GM19239 (cell line): ENCODE measurements at places on chromosomes 2 and 18.

DNA sequence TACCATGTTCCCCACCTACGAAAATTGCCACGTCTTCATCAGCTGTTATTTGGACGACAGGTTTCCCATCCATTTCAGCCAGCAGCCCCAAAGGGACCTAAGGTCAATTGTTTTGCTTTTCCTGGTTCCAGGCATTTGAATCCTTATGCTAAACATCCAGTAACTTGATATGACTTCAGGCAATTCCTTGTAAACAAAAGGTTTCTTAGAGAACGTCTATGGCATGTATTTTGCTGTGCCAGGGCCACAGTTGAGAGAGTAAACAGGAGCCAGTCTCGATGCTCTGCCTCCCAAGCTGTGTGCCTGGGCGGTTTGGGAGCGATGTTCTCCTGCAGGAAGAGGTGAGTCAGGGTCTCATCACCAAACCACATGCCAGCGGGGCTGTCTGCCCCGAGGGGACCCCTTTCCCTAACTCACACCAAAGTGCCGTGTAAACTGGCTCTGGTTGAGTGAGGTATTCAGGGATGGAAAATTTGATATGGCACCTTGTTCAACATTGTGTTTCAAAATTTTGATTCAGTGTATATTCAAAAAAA lies 12.9 kb upstream of the MC5R start:
- DNase-seq, result no peak

- no peak for DNase-seq
Measured at GRCh38 chr18:35983818-35984217, 11.3 kb downstream of the RMP24 start.

DNA sequence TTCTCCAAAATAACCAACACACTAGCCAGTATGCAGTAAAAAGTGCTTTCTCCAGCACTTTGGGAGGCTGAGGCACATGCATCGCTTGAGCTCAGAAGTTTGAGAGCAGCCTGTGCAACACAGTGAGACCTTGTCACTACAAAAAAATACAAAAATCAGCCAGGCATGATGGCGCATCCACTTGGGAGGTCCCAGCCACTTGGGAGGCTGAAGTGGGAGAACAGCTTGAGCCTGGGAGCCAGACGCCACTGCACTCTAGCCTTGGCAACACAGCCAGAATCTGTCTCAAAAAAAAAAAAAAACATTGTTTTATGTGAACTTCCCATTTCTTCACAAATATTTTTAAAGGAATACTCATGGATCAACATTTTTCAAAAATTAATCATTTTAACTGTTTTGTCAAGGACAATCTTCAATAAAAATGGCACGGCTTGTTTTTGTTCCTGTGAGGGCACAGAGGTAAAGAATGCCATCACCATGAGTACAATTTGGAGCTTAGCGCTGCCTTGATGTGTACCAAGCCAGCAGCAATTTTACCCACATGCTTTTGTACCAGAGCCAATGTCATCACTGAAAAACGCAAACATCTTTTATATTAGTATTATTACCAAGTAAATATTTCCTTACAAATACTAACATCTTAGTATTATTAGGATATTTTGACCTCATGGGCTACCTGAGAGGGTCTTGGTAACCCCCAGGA lies 26.7 kb downstream of the RAB1A start:
- DNase-seq, result no peak

DNA sequence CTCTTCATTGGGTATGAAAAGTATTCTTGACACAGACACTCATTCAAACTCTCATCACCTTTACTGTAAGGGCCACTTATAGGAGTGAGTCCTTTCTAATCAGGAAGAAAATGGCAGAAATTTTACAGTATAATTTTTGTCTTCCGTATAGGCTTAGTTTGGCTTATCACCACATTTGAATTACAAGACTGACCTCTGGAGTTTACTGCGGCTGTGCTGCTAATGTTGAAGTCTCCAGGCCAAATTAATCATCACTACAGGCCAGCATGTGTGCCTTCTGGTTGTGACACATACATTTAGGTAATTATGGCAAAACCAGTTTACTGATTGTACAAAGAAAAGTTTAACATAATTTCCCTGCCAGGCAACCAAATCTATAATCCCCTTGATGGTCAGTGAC lies 753.6 kb upstream of the GCFC2 start:
- no peak for DNase-seq

DNA sequence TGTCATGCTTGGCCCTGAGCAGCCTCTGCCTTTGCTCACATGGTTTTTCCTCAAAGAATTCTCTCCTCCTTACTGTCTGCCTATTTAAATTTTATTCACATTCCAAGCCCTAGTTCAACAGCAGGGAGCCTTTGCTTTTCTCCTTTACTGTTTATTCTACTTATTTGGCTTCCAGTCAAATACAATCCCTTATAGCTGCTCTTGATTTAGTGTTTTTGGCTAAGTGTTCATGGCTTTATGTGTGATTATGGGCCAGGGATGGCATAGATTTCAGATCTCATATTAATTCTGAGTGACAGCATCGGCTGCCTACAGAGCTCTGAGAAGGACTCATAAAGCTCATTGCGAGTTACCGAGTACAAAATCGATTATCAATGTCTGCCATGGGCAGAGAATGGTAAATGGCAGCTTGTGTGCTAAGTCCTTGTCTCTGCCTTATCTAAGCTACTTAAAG lies 106.7 kb downstream of the METTL8 start:
- no peak for DNase-seq
